ENCODE measurements at places on chromosomes 3 and 15. TPM values are rescaled to one million over a fixed set of nuclear protein-coding genes. Genes with fewer than 3 reads are reported as not detected.

DNA sequence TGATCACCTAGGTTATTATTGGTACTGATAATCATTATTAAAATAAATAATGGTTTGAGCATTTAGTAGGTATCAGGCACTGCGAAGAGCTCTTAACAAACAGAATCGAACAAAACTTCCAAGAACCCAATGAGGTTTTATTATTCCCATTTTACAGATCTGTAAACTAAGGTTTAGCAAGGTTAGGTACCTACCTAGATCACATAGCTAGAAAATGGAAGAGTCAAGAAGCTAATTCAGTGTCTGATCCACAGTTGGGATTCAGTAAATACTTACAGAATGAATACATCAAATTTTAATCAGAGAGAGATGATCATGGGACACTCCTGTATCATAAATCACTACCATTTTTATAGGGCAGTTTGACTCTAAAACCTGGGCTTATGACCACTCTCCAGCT, 15.5 kb downstream of the GJD2 start:
- DNase-seq, result no peak

- no peak for DNase-seq
Measured at GRCh38 chr3:64747679-64748078, 59.9 kb upstream of the ADAMTS9 start.

- DNase-seq, result no peak
Measured at GRCh38 chr15:100043692-100044091, 298.1 kb downstream of the ADAMTS17 start.

GRCh38 chr3:129567176-129567705, 24.3 kb downstream of the H1-8 start:
- DNase-seq, result no peak

GRCh38 chr3:16260046-16260445, 4.7 kb downstream of the DPH3 start:
- DNase-seq, result no peak

DNA sequence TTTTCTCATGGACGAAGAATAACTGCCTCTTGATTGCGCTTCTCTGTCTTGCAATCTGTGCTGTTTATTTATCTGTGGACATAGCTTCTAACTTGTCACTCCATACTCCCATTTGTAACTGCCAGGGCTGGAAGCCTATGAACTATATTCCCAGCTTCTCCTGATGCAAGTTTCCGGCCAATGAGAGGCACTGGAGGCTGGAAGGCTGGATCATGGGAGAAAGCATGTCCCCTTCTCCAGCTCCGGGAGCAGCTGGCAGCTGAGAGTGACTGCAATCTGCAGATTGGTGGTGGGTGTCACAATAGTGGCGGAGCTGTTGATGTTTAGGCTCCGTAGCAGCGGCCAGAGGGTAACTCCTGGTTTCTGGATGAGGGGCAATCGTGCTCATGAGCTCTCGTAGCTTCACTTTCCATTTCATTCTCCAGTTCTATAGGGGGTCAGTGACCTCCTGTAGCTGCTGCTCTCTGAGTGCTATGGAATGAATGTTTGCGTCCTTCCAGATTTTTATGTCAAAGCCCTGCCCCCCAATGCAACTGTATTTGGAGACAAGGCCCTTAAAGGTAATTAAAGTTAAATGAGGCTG, 35.7 kb upstream of the PCSK6 start:
- no peak for DNase-seq

DNA sequence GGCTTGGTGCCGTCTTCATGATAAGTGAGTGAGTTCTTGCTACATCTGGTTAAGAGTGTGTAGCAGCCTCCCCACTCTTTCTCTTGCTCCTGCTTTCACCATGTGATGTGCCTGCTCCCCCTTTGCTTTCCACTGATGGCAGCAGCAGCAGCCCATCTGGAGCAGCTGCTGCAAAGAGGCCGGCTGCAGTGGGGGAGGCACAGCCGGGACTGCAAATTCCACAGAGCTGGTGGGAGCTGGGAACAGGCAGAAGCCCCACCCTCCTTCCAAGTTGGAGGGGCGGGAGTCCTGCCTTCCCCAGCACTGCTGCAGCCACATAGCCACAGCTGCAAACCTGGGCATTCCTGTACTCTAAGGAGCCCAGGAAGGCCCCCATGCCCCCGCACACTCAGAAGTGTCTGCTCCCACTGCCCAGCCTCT, 62.8 kb upstream of the IMPG2 start:
- no peak for DNase-seq

The FAM43A gene
- 7.4 TPM for total RNA-seq

The SCN11A gene
- total RNA-seq, result 0.05 TPM

The ANKRD34C gene
- total RNA-seq, result not detected

The DLEC1 gene
- 1.1 TPM for total RNA-seq

The SERINC4 gene
- total RNA-seq, result 0.15 TPM

The RARRES1 gene
- not detected for total RNA-seq

The ACTRT3 gene
- total RNA-seq, result 1.0 TPM

The PLCB2 gene
- 70.7 TPM for total RNA-seq
